ENCODE measurements at places on chromosomes 2 and 18. TPM values are rescaled to one million over a fixed set of nuclear protein-coding genes. Genes with fewer than 3 reads are reported as not detected.

Gene SKA1
- 3.5 TPM for polyA plus RNA-seq

Gene TAF1B
- 18.2 TPM for polyA plus RNA-seq

Gene C1D
- 42.1 TPM for polyA plus RNA-seq

Gene ANKRD30B
- polyA plus RNA-seq = 0.81 TPM

Gene AFF3
- 41.1 TPM for polyA plus RNA-seq

Gene LCT
- 0.08 TPM for polyA plus RNA-seq

Gene CXCR2
- polyA plus RNA-seq = 0.16 TPM

Gene FIGN
- 7.4 TPM for polyA plus RNA-seq

Gene PELI1
- polyA plus RNA-seq = 42.7 TPM

Gene C1GALT1C1L
- polyA plus RNA-seq = 1.8 TPM

Gene COBLL1
- 17.5 TPM for polyA plus RNA-seq

Gene NGEF
- polyA plus RNA-seq = 38.9 TPM

Gene TSGA10
- 10.2 TPM for polyA plus RNA-seq

Gene CD8B2
- polyA plus RNA-seq = 0.59 TPM

Gene SP9
- polyA plus RNA-seq = 1.9 TPM

Gene DQX1
- 0.32 TPM for polyA plus RNA-seq

Gene PLCL1
- 9.5 TPM for polyA plus RNA-seq

Gene LINC00305
- polyA plus RNA-seq = not detected

Gene RAB6C
- polyA plus RNA-seq = 3.8 TPM

Gene SERPINB11
- polyA plus RNA-seq = not detected

Gene BCL2
- polyA plus RNA-seq = 19.4 TPM

Gene CDH19
- 4.0 TPM for polyA plus RNA-seq

Gene C2orf49
- 22.2 TPM for polyA plus RNA-seq

Gene AKAIN1
- polyA plus RNA-seq = 2.2 TPM

Gene CDH2
- polyA plus RNA-seq = 142 TPM

Gene AMER3
- 11.0 TPM for polyA plus RNA-seq

Gene LRPPRC
- 92.0 TPM for polyA plus RNA-seq

Gene EPB41L3
- polyA plus RNA-seq = 168 TPM

Gene PCARE
- not detected for polyA plus RNA-seq

Gene GLI2
- 9.9 TPM for polyA plus RNA-seq

Measured in spinal cord (tissue), 10 donors.